Stimulated activated CD4-positive, alpha-beta T cell treated with anti-CD3 and anti-CD28 coated beads, Interleukin-15, amount 100 ng/mL, for 1 hour (primary cell): ENCODE measurements at places on chromosomes 16 and 17.

DNA sequence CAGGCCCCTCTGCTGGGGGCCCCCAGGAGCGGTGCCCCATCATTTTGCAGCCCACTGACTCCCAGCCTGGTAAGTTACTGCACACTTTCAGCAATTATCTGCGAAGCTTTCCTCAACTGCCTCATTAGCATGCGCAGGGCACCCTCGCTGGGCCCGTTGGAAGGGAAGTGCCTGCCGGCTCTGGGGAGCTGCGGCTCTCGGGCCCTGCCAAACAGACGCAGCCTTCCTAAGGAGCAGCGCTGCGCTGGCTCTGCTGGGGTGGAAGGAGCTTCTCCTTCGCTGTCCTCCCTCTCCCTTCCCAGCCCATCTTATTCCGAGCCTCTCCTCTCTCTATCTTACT lies 71.0 kb downstream of the RBBP6 start:
- DNase-seq, result no peak

DNA sequence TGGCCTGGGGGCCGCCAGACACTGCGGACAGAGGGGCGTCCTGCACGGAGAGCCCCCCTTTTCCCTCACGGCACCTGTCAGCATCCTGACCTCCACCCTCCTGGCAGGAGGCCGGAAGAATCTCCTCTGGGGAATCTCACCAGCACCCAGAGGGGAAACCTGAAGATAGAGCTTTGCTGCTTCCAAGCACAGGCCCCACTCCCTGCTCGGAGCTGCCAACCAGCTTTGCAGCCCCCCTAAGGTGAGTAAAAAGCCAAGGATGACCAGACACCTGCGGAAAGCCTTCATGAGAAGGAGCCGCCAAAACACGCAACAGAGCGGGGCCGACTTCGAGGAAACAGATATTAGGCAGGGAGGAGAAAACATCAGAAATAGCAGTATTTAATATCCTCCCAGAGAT lies 3.4 kb upstream of the RBFOX3 start:
- no peak for DNase-seq

- DNase-seq, result no peak
Observed at GRCh38 chr17:38608648-38609047, 2.9 kb upstream of the SRCIN1 start.

- no peak for DNase-seq
Observed at GRCh38 chr17:6374761-6375312, 60.1 kb downstream of the AIPL1 start.

DNA sequence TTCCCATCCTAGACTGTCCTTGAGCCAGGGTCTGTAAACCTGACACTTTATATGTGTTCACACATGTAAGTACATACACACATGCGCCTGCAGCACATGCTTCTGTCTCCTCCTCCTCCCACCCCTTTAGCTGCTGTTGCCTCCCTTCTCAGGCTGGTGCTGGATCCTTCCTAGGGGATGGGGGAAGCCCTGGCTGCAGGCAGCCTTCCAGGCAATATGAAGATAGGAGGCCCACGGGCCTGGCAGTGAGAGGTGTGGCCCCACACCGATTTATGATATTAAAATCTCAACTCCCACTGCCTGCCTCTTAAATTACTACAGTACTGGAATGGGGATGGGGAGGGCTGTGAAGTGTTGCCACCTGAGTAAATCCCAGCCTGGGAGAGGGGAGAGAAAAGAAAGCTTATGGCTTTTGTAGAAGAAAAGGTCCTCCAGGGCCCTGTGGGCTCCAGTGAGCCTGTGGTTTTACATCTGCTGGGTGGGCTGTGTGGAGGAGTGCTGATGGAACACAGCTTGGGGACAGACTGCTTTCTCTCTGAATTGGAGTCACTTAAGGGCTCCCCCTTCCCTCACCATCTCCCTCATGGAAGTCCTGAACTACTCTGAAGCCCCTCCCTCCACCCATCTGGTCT lies 990 bp upstream of the WNK4 start:
- no peak for DNase-seq

DNA sequence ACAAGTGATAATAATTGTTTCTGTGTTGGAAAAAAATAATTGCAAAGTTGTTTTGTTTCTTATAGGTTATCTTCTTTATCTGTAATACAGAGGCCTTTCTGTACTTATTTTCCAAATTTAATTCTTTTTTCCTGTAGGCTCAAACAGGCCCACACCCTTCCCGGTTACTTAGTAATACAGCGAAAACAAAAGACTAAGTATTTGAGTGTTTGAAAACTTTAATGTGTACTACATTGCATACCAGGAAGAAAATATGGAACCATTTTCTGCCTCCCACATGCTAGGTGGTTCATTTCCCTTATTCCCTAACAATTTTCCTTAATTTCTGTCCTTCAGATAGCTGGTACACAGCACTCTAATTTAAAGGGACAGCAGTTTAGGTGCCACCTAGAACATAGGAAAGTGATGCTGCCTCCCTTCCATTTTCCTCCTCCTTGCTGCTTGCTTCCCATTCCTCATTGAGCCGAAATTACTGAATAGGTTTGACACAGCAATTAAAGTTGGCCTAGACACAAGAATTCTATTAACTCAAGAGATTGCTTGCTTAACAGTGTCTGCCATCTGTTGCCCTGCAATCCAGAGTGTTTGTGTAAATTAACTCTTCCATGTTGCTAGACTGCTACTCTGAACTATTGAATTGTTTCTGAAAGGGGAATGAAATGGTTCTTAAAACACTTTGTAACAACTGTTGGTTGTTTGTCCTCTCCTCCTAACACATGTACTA lies 24.2 kb downstream of the CYB5B start:
- no peak for DNase-seq

DNA sequence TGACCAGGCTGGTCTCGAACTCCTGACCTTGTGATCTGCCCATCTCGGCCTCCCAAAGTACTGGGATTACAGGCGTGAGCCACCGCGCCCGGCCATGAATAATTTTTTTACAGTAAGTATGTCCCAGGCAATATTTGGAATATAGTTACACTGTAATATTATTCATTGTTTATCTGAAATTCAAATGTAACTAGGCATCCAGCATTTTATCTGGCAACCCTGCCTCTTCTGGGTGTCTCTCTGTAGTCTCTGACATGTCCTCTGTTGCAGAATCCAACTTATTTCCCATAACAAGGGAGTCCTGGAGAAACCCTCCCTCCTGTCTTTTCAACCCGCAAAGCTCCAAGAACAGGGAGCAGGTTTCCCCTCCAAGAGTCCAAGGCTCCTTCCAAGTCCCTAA lies 36.9 kb upstream of the MYH10 start:
- DNase-seq, result no peak

DNA sequence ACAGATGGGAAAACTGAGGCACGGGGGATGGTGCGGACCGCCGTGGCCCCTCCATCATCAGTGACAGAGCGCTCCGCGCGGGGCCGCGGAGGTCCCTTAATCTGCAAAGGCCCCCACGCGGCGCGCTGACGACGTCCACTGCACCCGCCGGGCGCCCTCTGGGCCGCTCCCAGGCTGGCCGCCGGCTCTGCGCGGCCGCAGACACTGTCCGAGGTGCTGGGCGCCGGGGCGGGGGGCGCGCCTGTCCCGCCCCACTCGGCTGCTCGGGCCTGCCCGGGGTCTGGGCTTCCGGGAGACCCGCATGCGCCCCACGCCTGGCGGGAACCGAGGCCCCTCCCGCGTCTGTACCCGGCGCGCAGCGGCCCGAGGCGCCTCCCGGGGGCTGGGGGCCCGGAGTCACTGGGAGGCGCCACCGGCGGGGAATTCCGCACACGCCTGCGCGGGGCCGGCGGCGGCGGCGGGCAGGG lies 550 bp upstream of the RNF213 start:
- DNase-seq, result peak; percentile 72

DNA sequence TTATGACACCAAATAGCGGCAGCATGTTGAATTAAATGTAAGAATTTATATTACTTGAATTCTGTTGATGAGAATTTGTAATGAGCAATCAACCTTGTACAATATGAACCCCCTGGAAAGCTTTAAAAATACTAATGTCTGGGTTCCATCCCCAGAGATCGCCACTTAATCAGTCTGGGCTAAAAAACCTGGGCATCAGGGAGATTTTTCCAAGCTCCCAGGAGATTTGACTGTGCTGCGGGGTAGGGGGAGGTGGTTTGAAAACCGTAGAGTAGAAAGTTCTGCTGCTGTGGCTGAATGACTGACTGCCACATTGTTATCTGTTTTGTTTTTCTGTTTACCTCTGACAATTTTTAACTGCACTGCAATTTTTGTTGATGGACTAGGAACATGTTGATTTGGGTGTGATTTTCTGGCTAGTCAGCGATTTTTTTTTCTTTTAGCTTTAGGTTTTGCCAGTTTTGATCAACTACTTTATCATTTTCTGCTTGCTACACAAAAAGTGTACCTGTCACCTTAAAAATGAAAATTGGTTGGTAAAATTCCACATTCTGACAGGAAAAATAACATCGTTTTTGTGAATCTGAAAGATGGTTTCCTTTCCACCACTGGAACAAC lies 79.3 kb downstream of the PCTP start:
- no peak for DNase-seq

DNA sequence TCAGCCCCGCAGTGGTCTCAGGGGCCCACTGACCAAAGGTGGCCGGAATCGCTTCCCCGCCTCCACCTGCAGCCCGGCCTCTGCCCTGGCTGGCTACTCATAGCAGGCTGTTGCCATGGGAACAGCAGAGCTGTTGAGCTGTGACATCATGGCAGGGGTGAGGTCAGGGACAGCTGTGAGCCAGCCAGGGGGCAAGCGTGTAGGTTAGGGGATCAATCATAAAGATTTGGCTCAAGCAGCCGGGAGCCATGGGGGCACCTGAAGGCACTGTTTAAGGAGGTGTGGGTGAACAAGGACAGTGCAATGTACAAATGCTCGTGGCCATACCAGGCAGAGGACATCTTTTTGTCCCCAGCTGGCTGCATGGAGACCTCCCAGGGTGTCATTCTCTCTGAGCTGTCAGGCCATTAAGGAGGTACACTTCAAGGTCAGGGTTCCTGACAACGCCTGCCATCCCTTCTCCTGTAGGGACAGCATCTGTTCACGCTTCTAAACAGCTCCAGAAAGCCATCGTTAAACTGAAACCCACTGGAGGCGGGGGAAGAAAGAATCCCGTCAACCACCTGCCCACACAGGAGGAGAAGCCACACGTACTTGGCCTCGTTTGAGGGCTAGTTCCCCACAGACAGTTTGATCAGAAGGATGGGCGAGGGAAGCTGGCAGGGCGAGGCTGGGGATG lies at the start of gene CEP295NL:
CEP295NL (minus strand) TSS at position 101 of the 679 bp plus-strand sequence. CDS start 1,373 bp downstream, outside the sequence.
- DNase-seq, result no peak

- DNase-seq, result no peak
Observed at GRCh38 chr16:74771656-74772315, 2.8 kb downstream of the FA2H start.

- no peak for DNase-seq
Observed at GRCh38 chr17:75517297-75517865, 1.1 kb downstream of the TSEN54 start.

- peak; percentile 86 for DNase-seq
Observed at GRCh38 chr17:14308965-14309879, 8.3 kb downstream of the HS3ST3B1 start.

GRCh38 chr16:67265834-67266233 lies 13.5 kb upstream of the PLEKHG4 start:
- DNase-seq, result no peak

GRCh38 chr17:50051606-50052005 lies 4.3 kb upstream of the ITGA3 start:
- no peak for DNase-seq

GRCh38 chr17:77153472-77153871 lies 12.7 kb downstream of the SEC14L1 start:
- no peak for DNase-seq

GRCh38 chr16:86604436-86605193 lies 26.3 kb downstream of the FOXL1 start:
- DNase-seq, result peak; percentile 4

- no peak for DNase-seq
Observed at GRCh38 chr17:40106760-40107521, 6.6 kb upstream of the NR1D1 start.

GRCh38 chr16:87790292-87791100 lies 24.7 kb upstream of the KLHDC4 start:
- DNase-seq, result no peak

GRCh38 chr16:12723681-12724080 lies 80.0 kb downstream of the CPPED1 start:
- DNase-seq, result no peak

DNA sequence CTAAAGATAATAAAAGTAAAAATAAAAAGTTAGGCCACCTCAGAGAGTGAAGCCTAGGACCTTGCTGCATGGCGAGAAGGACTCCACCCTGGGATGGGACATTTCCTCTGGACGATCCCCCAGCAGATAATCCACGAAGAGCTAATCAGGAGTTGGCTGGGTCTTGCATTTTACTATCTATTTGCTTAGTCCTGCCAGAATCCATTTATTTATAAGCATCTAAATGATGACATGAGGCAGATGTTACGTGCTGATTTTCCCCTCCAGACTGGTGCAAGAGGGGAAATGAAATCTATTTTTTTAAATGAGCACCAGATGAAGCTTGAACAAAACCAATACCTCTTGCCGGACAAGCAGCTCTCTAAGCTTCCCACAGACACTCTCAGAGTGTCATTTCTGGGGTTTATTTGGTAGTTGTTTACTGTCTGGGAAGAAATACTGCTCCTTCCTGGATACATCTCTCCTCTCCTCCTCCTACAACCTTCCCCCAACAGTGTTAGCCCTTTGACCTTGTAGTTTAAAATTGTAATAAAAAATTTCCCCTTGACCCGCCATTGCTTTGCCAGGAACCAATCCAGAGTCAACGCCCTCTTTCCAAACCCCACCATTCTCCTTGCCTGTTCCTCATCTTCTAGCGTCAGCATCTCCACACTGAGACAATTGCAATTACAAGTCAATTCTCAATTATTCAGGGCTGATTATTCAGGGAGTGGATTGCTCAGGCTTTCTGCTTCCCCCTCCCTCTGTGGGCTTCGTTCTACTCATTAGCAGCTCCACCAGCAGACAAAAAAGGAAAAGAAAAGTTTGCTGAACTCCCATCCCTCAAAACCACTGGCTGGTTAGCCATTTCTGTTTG lies 63.0 kb downstream of the GSG1L start:
- no peak for DNase-seq

DNA sequence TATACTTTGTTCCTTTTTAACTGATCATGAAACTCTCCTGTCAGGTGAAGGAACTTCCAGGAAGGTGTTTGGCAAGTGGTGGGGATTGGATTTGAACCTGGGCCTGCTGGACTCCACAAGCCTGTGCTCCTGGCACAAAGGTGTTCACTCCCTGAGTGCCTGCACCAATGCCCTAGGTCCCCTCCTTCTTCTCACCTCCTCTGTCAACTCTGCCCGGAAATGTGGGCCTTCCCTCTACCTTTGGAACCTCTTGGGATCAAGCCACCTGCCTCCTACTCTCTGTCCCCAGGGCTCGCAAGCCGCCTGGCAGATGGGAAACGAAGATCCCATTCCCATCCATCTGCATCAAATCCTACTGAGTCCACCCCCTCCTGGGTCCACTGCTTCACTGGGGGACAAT lies 40.0 kb downstream of the RTN4RL1 start:
- no peak for DNase-seq
